ENCODE measurements at places on chromosomes 3 and 15. TPM values are rescaled to one million over a fixed set of nuclear protein-coding genes. Genes with fewer than 3 reads are reported as not detected.

SLC28A2 gene
- not detected for total RNA-seq

GHRL gene
- 0.60 TPM for total RNA-seq

ALDH1L1 gene
- 64.7 TPM for total RNA-seq

ZNF860 gene
- total RNA-seq: 1.3 TPM

ARL6IP5 gene
- total RNA-seq: 130 TPM

GREM1 gene
- total RNA-seq: not detected

ANKDD1A gene
- total RNA-seq: 23.6 TPM

OXTR gene
- total RNA-seq: 2.0 TPM

LRRC2 gene
- 1.5 TPM for total RNA-seq

- DNase-seq: no peak
- H3K4me3 ChIP-seq: no peak overlapping the region
- no peak overlapping the region for H3K27ac ChIP-seq
- no peaks in the 10 kb centered on the region for H3K27me3 ChIP-seq
- no peaks in the 10 kb centered on the region for H3K36me3 ChIP-seq
- peaks cover 3% of the 10 kb centered on the region for H3K4me1 ChIP-seq
Observed at GRCh38 chr15:95715906-95716656, 614.4 kb upstream of the NR2F2 start.

DNA sequence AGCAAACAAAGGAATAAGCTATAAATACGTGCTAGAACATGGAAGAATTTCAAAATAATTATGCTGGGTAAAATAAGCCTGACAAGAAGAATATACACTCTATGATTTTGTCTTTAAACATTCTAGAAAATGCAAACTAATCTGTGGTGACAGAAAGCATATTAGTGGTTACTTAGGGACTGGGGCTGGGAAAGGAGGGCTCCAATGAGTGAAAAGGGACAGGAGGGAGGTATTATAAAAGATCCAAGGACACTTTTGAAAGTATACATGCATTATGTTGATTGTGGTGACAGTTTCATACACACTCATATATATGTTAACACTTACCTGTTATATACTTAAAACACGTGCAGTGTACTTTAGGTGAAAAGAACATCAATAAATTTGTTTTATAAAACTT lies 23.0 kb downstream of the MYH15 start:
- H3K36me3 ChIP-seq: no peaks in the 10 kb centered on the region
- DNase-seq: no peak
- H3K27ac ChIP-seq: no peak overlapping the region
- no peak overlapping the region for H3K4me3 ChIP-seq

- DNase-seq: no peak
- H3K36me3 ChIP-seq: peaks cover 5% of the 10 kb centered on the region
- H3K27ac ChIP-seq: no peak overlapping the region
- no peaks in the 10 kb centered on the region for H3K27me3 ChIP-seq
- no peaks in the 10 kb centered on the region for H3K4me1 ChIP-seq
- H3K4me3 ChIP-seq: no peak overlapping the region
Observed at GRCh38 chr3:193407112-193407511, 28.6 kb upstream of the ATP13A5 start.

GRCh38 chr3:133486658-133487057 lies 86.8 kb downstream of the BFSP2 start:
- H3K4me1 ChIP-seq: no peaks in the 10 kb centered on the region
- no peak overlapping the region for H3K4me3 ChIP-seq
- H3K36me3 ChIP-seq: no peaks in the 10 kb centered on the region
- no peak for DNase-seq
- no peak overlapping the region for H3K27ac ChIP-seq
- H3K27me3 ChIP-seq: no peaks in the 10 kb centered on the region

- H3K4me3 ChIP-seq: peak overlapping the region; percentile 25
- no peaks in the 10 kb centered on the region for H3K27me3 ChIP-seq
- DNase-seq: peak; percentile 95
Observed at GRCh38 chr15:31365655-31366127, 39.1 kb downstream of the KLF13 start.

GRCh38 chr3:50657407-50657806 lies 17.3 kb upstream of the DOCK3 start:
- no peak for DNase-seq
- no peak overlapping the region for H3K27ac ChIP-seq
- no peaks in the 10 kb centered on the region for H3K4me1 ChIP-seq
- no peak overlapping the region for H3K4me3 ChIP-seq
- no peaks in the 10 kb centered on the region for H3K27me3 ChIP-seq

DNA sequence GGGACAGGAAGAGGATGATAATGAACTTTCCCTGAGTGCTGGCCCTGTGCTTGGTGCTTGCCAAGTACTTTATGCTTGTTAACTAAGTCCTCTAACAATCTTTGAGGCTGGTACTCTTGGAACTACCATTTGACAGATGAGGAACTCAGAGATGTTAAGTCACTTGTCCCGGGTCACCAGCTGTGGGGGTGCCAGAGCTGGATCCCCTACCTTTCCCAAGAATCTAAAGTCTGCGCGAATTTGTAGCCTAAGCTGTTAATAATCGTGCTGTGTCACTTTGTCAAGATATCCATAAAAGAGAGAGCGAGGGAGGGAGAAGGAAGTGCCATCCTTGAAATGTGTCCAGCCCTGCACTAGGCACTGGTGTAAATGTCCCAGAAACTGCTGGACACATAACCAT lies 19.0 kb upstream of the ACOX2 start:
- H3K27me3 ChIP-seq: no peaks in the 10 kb centered on the region
- H3K4me1 ChIP-seq: peaks cover 14% of the 10 kb centered on the region
- H3K36me3 ChIP-seq: no peaks in the 10 kb centered on the region
- DNase-seq: no peak
- no peak overlapping the region for H3K27ac ChIP-seq

- no peak overlapping the region for H3K4me3 ChIP-seq
- no peaks in the 10 kb centered on the region for H3K27me3 ChIP-seq
- DNase-seq: no peak
- no peaks in the 10 kb centered on the region for H3K4me1 ChIP-seq
- no peaks in the 10 kb centered on the region for H3K36me3 ChIP-seq
Observed at GRCh38 chr3:111326144-111326995, 215.6 kb upstream of the CD96 start.

GRCh38 chr3:120451272-120451761 lies 525 bp upstream of the FSTL1 start:
- no peak for DNase-seq
- H3K36me3 ChIP-seq: no peaks in the 10 kb centered on the region
- H3K27me3 ChIP-seq: no peaks in the 10 kb centered on the region
- peaks cover 22% of the 10 kb centered on the region for H3K4me1 ChIP-seq
- H3K27ac ChIP-seq: peak overlapping the region; percentile 90
- peak overlapping the region; percentile 59 for H3K4me3 ChIP-seq

GRCh38 chr3:43957553-43957952 lies 266.8 kb downstream of the ABHD5 start:
- H3K27ac ChIP-seq: no peak overlapping the region
- H3K36me3 ChIP-seq: no peaks in the 10 kb centered on the region
- no peak for DNase-seq
- H3K4me1 ChIP-seq: no peaks in the 10 kb centered on the region
- no peak overlapping the region for H3K4me3 ChIP-seq

DNA sequence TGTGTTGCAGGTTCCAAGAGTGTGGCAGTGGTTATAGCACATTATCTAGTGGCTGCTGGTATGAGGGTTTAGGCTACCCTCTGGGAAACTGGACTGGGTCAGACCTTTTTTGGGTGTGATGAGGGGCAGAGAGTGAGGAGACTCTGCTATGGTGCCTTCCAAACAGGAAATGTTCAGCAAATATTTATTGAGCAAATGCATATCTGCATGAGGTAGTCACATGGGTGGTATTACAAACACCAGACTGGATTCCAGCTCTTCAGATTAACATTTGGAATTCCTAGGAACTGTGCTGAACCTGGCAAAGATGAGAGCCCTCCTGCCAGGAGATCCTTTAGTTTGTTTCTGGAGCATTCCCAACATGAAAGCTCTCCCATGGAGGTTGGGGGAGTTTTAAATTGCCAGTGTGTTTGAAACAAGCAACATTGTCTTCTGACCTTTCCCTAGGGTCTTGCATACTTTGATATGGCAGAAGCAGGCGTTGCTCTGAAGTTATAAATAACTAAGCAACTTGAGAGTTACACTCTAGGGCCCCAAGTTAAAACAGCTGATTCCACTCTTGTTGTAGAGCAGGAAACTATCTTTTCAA lies 341.2 kb upstream of the C2CD4B start:
- H3K27ac ChIP-seq: peak overlapping the region; percentile 30
- no peak for DNase-seq
- no peaks in the 10 kb centered on the region for H3K36me3 ChIP-seq
- no peak overlapping the region for H3K4me3 ChIP-seq
- no peaks in the 10 kb centered on the region for H3K27me3 ChIP-seq

- peaks cover 35% of the 10 kb centered on the region for H3K4me1 ChIP-seq
- no peaks in the 10 kb centered on the region for H3K27me3 ChIP-seq
- DNase-seq: peak; percentile 41
- H3K27ac ChIP-seq: peak overlapping the region; percentile 90
- H3K36me3 ChIP-seq: no peaks in the 10 kb centered on the region
- H3K4me3 ChIP-seq: peak overlapping the region; percentile 90
Observed at GRCh38 chr3:45593708-45594601, 596 bp upstream of the LIMD1 start.

GRCh38 chr3:134347551-134347950 lies 26.7 kb downstream of the AMOTL2 start:
- no peaks in the 10 kb centered on the region for H3K36me3 ChIP-seq
- peaks cover 19% of the 10 kb centered on the region for H3K4me1 ChIP-seq
- H3K4me3 ChIP-seq: no peak overlapping the region
- no peak overlapping the region for H3K27ac ChIP-seq

GRCh38 chr15:73345658-73346057 lies 23.1 kb downstream of the HCN4 start:
- H3K4me1 ChIP-seq: no peaks in the 10 kb centered on the region
- no peaks in the 10 kb centered on the region for H3K36me3 ChIP-seq
- H3K27me3 ChIP-seq: no peaks in the 10 kb centered on the region
- H3K27ac ChIP-seq: no peak overlapping the region

DNA sequence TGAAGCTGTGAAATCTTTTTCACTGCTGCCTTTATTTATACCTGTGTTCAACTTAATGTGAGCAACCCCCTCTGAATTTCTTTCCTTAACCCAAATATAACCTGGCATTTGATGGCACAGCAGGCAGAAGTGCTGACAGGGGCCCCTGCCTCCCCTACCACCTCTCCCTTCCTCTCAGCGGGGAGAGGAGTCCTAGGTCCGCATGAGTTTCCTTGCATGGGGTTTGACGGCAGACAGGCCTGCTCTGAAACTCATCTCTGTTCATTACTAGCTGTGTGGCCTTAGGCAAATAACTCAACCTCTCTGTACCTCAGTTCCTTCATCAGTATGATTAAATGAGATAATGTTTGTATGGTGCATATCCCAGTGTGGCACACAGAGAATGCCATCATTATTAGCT lies 79.7 kb downstream of the SEC22A start:
- H3K4me3 ChIP-seq: no peak overlapping the region
- H3K27ac ChIP-seq: no peak overlapping the region
- H3K36me3 ChIP-seq: no peaks in the 10 kb centered on the region
- H3K4me1 ChIP-seq: peaks cover under 1% of the 10 kb centered on the region
- no peaks in the 10 kb centered on the region for H3K27me3 ChIP-seq

GRCh38 chr3:53074366-53074696 lies 28.5 kb upstream of the SFMBT1 start:
- no peak overlapping the region for H3K27ac ChIP-seq
- no peaks in the 10 kb centered on the region for H3K36me3 ChIP-seq
- peaks cover 14% of the 10 kb centered on the region for H3K4me1 ChIP-seq
- H3K4me3 ChIP-seq: no peak overlapping the region
- DNase-seq: no peak

GRCh38 chr3:69435274-69436265 lies 49.7 kb upstream of the FRMD4B start:
- H3K4me3 ChIP-seq: no peak overlapping the region
- H3K4me1 ChIP-seq: peaks cover 16% of the 10 kb centered on the region
- peaks cover 3% of the 10 kb centered on the region for H3K36me3 ChIP-seq

- no peaks in the 10 kb centered on the region for H3K4me1 ChIP-seq
- no peaks in the 10 kb centered on the region for H3K36me3 ChIP-seq
- H3K27me3 ChIP-seq: no peaks in the 10 kb centered on the region
- no peak for DNase-seq
Observed at GRCh38 chr3:154496978-154497377, 67.0 kb upstream of the GPR149 start.

- H3K27ac ChIP-seq: no peak overlapping the region
- H3K36me3 ChIP-seq: no peaks in the 10 kb centered on the region
- no peaks in the 10 kb centered on the region for H3K4me1 ChIP-seq
- no peaks in the 10 kb centered on the region for H3K27me3 ChIP-seq
- no peak for DNase-seq
Observed at GRCh38 chr15:52228921-52229320, 37.7 kb upstream of the GNB5 start.

All from tibial nerve (tissue), 4 donors.